ENCODE measurements at places on chromosomes 13 and 19.

DNA sequence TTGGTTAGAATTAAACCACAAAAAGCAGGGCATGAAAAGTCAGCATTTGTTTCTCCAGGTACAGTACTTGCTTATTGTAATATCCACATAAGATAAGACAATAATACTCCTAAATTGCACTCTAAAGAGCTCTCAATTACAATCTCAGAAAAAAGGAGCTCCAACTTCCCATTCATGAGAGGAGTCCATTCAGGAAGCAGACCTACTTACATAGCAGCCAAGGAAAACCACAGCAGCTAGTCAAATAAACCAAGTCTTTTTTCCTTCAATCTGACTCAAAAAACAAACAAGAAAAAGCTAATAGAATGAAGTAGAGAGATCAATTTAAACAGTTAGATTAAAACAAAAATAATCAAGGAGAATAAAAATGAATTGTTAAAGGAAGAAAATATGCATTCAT, 885.2 kb upstream of the SLITRK6 start:
- no peak for DNase-seq

DNA sequence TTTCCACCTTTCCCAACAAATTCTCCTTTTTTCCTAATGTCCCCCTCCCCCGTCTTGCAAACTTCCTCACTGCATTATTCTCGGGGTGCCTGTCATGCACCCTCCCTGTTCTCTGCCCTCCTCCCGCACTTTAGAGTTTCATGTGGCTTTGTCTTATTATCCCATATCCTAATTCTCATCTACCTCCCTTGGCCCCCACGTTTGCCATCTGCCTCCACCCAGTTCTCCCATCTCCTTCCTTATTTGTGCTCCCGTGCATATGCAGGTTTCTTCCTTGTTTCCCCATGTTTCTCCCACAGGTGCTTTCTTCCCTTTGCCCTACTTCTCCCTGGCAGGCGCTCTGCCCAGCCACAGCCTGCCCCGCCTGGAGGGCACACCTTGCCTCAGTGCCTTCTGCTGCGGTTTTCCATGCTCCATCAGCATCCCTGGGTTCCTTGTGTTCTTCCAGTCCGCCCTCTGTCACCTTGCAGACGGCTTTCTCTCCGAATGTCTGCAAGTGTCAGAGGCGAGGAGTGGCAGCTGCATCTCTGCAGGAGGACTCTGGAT, 1.5 kb downstream of the SPATA13 start:
- no peak for DNase-seq

DNA sequence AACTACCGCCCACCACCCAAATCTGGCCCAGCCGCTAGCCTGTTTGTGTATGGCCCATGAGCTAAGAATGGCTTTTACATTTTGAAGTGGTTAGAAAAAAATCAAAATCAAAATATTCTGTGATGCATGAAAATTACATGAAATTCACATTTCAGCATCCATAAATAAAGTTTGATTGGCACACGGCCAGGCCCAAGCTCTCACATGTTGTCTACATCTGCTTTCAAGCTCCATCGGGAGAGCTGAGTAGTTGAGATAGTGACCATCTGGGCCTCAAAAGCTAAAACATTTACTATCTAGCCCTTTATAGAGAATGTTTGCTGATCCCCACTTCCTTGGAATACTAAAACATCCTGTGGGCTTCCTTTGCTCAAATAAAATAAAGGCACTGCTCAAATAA, 14.5 kb downstream of the RFX2 start:
- no peak for DNase-seq

DNA sequence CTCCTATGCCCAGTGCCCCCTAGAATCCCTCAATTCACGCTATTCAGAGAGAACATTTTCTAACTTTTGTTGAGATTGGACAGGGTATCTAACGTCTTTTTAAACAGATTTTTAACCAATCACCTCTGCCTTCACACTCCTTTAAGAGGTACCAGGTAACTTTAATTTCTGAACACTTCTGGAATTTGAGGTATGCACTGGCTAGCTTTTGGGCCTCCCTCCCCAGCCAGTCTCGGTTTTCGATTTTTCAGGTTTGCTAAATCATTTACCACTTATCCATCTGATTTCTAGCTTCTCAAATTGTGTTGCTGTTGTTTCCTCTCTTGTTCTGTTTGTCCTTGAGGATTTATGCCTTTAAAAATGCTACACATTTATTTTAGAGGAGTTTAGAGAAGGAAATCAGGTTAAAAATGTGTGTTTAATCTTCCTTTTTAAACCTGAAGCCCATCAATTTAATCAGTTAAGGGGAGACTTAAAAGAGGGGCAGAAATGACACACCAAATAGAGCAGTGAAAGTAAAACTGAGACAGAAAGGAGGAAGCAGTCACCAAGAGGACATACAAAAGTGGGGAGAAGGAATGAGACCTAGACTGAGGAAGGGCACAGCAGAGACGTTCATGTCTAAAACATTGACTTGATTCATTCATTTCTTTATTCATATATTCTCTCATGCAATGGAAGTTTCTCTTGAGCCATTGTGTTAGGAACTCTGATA, 139.6 kb upstream of the HTR2A start:
- no peak for DNase-seq

- DNase-seq, result no peak
These were observed 118.3 kb downstream of the LHFPL6 start for GRCh38 chr13:39484506-39485313.

- no peak for DNase-seq
These were observed 13.8 kb downstream of the DDX39A start for GRCh38 chr19:14405380-14405757.

- DNase-seq, result no peak
These were observed 144.1 kb upstream of the MIR17HG start for GRCh38 chr13:91203430-91203829.
